AG20443 (cell line): ENCODE measurements at places on chromosomes 5 and 9.

DNA sequence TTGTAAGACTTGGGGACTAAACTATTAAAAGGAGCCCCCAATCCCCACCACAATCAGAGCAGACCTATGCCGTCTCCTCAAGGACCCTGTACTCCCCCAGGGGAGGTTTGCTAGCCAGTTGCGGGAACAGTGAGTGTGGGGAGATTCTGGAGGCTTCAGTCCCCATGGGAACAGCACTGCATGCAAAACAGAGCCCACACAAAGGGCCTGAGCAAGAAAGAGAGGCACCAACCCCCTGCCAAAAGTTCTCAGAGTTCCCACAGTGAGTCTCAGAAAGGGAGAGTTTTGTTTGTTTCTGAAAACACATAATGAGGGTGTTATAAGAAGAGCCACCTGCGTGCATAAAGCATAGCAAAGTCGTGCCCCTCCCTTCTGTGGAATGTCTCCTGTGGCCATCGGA lies 56.6 kb downstream of the CFAP90 start:
- DNase-seq: no peak

- DNase-seq: no peak
These were observed 4.7 kb downstream of the BRD3 start for GRCh38 chr9:134063088-134063570.

GRCh38 chr5:67245259-67245846 lies 48.8 kb upstream of the CD180 start:
- no peak for DNase-seq

DNA sequence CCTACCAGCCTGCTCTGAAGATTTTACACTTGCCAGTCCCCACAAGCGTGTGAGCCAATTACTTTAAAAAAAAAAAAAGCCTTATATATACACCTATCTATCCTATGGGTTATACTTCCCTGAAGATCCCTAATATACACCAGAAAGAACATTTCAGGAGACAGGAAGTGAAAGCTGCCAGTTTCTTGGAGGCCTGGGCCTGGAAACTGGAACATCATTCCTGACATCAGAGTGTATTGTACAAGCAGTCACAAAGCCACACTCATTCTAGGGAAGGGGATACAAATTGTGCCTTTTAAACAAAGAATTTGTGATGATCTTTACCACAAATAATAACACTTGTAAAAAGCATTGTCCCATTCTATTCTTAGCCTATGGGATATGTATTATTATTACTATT lies 98.3 kb upstream of the FBN2 start:
- no peak for DNase-seq

DNA sequence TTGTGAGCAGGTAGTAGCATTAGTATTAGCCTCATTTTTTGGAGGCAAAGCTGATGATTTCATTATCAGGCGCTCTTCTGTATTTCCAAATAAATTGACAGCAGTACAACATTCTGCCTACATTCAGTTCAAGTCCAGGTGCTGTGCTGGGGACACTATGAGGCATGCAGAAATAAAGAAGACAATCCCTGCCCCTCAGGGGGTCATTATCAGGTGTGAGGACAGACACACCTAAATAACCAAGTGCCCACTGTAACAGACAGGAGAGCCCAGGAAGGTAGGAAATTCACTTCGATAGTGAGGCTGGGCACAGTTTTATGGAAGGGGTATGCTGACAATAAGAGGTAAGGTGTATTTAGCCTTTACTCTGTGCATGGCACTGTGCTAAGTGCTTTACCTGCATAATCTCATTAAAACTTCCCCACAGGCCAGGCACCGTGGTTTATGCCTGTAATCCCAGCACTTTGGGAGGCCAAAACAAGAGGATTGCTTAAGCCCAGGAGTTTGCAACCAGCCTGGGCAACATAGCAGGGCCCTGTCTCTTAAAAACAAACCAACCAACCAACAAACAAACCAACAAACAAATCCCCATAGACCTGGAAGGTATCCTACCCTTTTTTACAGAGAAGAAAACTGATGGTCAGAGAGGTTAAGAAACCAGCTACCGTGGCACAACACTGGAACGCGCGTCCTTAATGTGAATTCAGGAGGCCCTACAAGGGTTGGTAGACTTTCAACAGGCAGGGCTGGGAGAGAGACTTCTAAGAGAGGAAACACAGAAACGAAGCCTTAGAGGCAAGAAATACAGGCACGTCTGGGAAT lies 17.5 kb upstream of the GPX3 start:
- DNase-seq: no peak

DNA sequence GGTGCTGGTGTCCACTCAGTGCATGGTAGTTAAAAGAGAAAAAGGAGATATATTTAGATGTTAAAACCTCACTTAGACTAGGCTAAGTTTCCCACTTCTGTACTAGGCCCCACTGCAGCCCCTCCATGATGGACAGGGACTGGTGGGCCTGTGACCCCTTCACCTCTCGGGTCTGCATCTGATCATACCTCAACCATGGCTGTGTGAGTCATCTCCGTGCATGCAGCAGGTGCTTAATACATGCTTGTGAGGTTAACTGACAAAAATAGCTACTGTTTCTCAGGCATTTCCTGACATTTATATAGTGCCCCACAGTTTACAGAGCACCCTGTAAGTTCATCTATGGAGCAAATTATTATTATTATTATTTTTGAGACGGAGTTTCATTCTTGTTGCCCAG lies 8.4 kb upstream of the URM1 start:
- DNase-seq: no peak
